Muscle of leg (tissue), 16 donors: ENCODE measurements at places on chromosomes 5 and 9.

GRCh38 chr5:132468656-132469379 is 21.8 kb downstream of the IRF1 start:
- no peak for DNase-seq

DNA sequence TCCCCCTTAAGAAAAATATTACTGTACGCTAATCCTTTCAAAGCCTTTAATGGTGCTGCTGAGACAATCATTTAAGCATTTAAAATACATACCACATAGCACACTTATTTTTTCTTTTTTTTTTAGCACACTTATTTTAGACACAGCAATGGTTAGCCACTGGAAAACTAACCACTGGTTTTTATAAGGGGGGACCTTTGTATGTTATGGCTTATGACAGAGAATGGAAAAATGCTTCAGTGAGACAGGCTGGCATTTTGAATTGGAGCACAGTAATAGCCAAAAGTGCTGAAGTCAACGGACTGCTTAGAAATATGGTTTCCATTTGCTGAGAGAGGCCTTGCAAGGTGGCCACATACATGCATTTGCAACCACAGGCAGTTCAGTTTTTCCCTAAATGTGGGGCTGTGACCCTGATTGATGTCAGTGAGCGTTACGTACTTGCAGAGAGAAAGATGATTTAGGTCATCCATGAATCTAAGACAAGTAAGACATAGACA is 28.5 kb downstream of the AOPEP start:
- no peak for DNase-seq

DNA sequence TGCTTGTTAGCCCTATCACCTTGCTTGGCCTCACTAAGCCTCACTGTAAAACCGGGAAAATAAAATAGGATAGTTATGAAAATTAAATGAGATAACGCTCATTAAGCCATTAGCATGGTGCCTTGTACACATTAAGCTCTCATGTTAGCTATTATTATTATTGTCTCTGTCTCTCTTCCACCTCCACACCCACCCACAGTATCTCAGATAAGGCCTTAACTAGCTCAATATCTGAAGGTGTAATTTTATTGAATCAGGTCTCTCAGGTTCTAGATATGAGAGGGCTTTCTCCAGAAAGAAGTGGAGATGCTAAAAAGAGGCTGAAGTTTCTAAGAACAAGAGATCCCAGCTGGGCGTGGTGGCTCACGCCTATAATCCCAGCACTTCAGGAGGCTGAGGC is 27.6 kb downstream of the GFRA3 start:
- no peak for DNase-seq

DNA sequence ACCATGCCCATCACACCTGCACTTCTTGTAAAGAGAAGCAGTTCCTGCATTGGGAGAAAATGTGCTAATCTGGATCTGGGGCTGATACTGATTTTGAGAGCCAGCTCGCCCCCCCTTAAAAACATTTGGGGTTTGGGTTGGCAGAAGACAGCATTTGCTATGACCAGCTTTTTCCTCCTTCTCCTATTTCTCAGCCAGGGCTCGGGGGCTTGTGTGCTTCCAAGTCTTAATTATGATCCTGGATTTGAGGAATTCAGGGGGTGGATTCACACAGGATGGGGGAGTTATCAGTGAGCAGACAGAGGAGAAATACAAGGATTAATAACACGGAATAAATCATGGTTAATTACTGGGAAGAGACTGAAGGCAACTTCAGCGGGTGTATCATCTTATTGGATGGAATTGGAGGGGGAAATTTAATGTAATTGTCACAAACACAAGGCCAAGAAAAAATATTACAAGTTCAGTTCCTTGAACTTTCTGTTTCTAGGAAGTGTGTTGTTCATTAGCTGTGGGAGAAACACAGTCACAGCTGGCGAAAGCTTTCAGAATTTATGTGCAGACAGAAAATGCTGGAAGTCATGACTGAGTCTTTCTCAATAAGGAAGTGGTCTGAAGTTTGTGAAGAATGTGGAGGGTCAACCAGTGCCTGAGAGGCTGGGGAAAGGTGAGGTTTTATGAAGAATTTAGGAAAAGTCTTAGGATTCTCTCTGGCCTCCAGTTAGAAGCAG is 15.3 kb downstream of the C9orf152 start:
- DNase-seq, result peak; percentile 97

DNA sequence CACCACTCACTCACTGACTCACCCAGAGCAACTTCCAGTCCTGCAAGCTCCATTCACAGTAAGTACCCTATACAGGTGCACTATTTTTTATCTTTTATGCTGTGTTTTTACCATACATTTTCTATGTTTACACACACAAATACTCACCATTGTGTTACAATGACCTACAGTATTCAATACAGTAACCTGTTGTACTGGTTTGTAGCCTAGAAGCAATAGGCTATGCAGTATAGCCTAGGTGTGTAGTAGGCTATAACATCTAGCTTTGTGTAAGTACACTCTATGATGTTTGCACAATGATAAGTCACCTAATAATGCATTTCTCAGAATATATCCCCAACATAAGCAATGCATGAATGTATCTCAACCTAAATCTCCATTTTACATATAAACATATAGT is 541.1 kb downstream of the NR2F1-AS1 start:
- no peak for DNase-seq

DNA sequence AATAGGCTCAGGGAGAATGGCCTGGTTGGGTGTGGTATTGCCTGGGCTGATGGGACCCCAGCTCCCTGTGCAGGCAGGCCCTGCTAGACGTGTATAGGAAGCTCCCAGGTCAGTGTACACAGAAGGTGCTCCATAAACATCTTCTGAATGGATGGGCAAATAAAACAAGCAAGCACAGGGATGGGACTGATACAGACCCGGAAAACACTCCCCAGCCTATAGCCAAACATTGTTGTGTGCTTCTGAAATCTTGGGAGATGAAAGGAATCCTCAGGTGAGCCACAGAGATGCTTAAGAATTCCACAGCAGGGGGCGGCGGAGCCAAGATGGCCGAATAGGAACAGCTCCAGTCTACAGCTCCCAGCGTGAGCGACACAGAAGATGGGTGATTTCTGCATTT is 151.8 kb downstream of the ENTREP1 start:
- DNase-seq, result no peak

DNA sequence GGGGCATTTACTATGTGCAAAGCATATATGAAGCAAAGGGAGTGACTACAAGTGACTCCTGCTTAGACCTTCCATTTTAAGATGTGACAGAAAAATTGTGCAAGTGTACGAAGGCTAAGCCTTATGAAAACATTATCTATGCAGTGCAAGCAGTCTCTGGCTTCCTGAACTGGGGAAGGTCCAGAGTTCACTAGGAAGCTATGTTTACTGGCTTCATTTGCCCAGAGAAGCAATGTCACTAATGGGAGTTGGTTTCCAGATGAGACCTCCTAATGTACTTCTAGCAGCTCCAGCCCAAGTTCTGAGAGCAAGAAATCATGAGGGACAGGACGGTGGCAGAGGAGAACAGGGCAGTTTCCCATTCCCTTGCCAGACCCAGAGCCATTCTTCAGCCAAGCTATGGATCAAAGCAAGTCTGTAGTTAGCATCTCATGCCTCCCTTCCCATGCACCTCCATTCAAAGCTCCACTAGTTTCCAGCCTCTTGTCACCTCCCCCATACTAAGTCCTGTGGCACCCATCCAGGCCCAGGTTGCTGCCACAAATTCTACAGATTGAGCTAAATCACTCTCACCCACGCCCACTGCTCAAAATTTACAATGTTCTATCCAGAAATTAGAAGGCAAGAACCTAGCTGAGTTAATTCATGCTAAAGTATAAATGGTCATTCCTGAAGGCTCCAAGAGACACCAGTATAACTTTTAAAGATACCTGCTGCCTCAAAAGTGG is 21.8 kb downstream of the MCTP1 start:
- no peak for DNase-seq

DNA sequence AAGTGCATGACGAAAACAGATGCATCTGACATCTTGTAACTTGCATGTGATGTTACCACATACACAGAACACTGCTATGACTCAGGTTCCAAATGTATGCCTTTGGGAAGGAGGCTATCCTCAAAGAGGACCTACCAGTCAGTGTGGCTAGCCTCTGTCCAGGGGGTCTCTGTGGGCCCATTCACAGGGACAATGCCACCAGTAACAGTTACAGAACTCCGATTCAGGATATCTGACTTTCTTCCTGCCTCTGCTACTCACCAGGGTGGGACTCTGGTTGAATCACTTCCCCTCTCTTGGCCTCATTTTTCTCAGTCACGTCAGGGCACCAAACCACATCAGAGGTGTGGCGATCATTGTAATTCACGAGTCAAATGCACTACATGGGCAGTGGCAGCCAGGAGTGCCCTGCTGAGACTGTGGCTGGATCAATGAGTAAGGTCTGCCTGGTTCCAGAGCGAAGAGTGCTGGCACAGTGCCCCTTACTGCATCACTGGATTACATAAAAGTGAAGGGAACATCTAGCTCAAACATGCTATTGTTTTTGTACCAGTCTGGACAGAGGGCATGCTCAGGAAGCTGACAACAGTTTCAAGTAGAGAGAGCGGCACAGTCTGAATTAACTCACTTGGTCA is 13.2 kb downstream of the ATOX1 start:
- no peak for DNase-seq

GRCh38 chr5:124888622-124889485 is 142.4 kb upstream of the ZNF608 start:
- peak; percentile 45 for DNase-seq

DNA sequence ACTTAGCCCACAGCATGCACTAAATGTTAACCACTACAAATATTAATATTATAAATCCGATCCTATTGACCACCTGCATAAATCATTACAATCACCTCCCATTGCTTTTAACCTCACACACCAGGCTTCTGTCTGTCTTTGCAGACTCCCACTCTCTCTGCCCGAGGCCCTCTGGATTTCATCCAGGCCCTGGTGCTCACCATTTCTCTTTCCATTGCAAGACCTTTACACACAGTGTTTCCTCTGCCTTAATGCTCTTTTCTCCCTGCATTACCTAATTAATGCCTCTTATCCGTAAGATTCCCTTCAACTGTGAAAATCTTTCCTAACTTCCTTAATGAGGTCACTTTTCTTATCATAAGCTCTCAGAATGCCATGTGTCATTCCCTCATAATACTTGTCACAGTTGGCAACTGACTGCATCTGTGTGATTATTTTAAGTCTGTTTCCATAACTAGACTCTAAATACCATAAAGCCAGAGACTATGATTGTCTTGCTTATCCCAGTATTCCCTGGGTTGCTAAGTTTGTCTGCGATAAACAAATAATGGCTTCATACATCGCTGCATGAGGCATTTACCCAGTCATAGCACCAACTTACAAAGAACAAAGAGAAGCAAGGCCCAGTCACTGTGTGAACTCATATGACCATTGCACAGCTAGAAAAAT is 155.1 kb downstream of the CCDC192 start:
- DNase-seq, result peak; percentile 22

DNA sequence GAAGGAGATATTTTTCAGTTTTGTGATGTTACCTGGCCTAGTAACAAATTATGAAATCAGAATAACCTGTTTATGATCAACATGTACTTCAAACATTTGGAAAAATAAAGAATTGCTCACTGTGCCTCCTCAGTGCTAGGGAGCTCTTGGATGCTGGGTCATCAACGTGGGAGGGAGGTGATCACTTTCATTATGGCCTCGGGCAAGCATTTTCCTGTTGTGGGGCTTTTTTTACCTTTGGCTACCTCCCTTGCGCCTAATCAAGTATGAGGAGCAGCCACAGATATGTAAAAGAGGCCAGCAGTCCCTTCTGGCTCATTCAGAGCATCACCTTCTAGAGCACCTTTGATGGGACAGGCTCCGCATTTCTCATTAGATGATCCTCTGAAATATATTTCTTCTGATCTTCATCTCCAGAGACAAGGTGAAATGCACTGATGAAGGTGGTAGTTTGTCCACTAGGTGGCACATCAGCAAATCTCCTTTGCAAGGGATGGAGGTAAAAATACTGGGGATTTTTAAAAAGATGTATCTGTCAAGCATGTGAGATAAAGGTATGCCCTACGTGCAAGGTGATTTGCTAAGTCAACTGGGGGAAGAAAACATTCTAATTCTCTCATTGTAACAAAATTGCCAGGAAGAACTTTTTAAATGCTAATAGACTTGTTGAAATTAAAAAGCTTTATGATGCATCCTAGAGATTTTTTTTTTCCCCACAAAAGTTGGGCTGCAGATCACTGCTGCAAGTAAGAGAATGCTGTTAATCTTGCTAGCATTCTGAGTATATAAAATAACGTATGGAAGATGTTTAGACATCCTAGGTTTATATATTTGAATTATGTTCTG is 218.2 kb downstream of the MAST4 start:
- peak; percentile 58 for DNase-seq

DNA sequence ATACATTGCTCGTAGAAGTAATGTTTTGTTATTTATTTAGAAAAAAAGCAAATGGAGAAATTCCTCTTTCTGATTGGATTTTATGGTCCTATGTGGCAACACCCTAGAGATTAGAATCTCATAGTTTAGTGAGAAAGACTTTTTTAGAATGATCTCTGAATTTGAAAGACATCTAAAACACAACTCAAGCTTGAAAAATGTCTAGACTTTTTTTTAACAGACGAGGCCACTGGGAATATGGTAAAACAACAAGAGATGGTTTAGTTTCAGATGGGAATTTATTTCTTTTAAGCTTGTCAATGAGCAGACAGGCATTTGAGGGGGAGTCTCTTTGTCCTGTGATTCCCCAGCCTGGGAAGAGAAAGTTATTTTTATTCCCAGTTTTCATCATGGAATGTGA is 122.1 kb downstream of the NTRK2 start:
- DNase-seq, result peak; percentile 24

DNA sequence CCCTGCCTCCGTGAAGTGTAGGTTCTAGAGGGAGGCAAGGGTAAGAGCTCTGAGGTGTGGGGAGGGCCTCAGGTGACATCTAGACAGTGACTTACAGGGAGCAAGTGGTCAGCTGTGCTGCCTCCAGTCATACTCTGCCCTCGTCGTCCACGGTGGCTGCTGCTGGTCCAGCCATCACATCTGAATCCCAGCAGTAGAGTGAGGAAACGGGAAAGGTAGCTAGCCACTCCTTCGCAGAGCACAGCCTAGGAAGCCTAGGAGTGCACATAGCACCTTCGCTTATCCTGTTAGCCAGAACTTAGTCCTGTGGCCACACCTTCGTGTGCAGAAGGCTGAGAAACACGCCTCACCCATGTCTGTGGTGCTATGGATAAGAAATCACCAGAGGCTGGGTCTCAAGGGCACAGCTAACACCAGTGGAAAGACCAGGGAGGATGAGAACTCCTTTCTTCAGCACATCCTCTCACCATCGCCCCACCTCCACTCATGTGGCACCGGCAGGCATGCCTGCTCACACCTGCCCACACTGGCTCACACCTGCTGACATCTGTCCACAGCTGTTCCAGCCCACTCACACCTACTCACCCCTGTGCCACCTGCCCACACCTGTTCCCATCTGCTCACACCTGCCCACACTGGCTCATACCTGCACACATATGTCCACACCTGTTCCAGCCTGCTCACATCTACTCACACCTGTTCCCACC is 44.5 kb upstream of the SLC6A19 start:
- DNase-seq, result no peak

DNA sequence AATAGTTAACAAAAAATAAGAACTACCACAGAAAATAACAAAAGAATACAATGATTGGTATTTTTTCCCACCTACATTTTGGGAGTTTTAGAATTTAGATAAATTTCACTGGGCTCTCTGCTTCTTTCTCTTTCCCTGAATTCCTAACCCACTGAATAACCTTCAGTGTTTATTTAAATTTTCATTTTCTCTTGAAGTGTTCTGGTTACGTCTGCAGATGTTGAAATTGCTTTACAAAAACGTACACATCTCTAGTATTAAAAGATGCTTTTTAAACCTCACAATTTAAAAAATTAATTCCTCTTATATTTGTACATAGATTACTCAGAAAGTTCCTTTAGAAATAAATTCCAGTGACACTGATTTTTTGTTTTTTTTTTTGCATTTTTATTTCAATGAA is 158.7 kb upstream of the TUT7 start:
- no peak for DNase-seq

GRCh38 chr5:179793468-179794139 is at the start of gene LTC4S:
LTC4S (plus strand) TSS chr5:179793986; CDS start chr5:179794081, 95 bp downstream.
- peak; percentile 83 for DNase-seq
